ENCODE measurements at places on chromosomes 2 and 18. TPM values are rescaled to one million over a fixed set of nuclear protein-coding genes. Genes with fewer than 3 reads are reported as not detected.

DNA sequence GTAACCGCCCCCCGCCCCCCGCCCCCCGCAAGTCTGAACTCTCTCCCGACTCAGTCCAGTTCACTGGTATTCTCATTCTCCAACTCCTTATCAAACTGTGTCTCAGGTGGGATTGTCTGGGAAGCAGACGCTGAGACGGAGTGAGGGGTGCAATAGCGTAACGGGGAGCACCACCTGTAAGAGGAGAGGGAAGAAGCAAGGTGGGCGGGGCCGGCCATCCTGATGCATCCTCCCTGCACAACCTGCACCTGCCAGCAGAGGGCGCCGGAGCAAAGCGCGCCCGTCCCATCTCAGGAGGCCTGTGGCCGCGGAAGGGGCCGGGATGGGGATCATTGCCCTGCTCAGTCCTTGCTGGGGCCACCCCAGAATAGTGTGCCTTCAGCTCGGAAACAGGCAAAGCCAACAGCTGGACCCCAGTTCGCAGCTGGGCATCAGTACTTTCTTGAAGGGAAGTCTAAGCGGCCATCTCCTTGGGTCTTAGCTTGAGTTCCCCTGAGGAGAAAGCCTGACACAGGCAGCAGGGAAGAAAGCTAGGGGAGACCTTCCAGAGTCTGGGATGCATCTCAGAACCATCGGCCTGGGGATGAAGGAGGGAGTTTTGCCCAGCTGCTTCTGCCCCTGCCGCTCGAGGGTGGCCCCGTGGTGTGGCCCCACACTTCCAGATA lies 208.0 kb downstream of the TFCP2L1 start:
- H3K36me3 ChIP-seq: no peaks in the 10 kb centered on the region
- peak; percentile 91 for DNase-seq
- H3K4me1 ChIP-seq: no peaks in the 10 kb centered on the region
- no peak overlapping the region for H3K4me3 ChIP-seq
- H3K27me3 ChIP-seq: peaks cover 74% of the 10 kb centered on the region

The GNAL gene
- 1.6 TPM for total RNA-seq

DNA sequence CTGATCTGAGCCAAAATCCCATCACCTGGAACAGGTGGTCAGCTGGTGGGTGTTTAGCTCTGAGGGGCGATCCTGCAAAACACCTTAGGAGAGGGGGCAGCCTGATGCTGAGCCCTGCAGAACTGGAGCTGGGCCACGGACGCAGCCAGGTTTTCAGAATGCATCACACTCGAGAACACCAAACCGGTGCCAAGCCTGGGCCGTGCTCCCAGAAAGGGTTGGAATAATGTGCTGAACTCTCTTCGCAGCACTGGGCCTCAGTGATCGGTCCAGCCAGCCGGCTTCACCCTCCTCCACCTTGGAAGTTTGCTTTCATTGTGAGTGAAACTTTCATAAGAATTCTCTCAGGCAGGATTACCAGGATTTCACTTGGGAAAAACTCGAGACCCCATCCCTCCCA lies 56.5 kb upstream of the TTC39C start:
- H3K27ac ChIP-seq: no peak overlapping the region
- no peaks in the 10 kb centered on the region for H3K27me3 ChIP-seq
- H3K4me1 ChIP-seq: no peaks in the 10 kb centered on the region
- no peak for DNase-seq
- no peaks in the 10 kb centered on the region for H3K36me3 ChIP-seq

DNA sequence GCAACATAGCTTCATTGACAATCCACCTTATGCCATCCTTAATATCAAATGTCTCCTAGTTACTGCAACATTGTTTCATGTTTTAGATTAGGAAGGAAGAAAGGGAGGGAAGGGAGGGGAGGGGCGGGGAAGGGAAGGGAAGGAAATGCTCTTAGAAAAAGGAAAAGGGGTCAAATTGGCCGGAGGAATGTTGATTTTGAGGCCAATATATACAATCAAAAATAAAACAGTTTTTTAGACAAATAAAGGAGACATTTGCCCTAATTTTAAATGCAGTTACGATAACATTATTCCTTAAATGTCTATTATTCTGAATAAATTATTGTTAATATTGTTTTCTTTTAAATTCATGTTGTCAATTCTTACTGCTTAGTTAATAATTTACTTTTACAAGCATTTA lies 33.5 kb upstream of the CALCRL start:
- no peak for DNase-seq
- H3K27ac ChIP-seq: no peak overlapping the region
- H3K27me3 ChIP-seq: no peaks in the 10 kb centered on the region
- H3K4me3 ChIP-seq: no peak overlapping the region
- H3K36me3 ChIP-seq: no peaks in the 10 kb centered on the region

GRCh38 chr2:152335726-152336118 lies 748 bp downstream of the FMNL2 start:
- no peaks in the 10 kb centered on the region for H3K4me1 ChIP-seq
- no peaks in the 10 kb centered on the region for H3K36me3 ChIP-seq
- peaks cover 10% of the 10 kb centered on the region for H3K27me3 ChIP-seq
- peak overlapping the region; percentile 83 for H3K4me3 ChIP-seq
- H3K27ac ChIP-seq: peak overlapping the region; percentile 74

The OTX1 gene
- total RNA-seq: 0.23 TPM

DNA sequence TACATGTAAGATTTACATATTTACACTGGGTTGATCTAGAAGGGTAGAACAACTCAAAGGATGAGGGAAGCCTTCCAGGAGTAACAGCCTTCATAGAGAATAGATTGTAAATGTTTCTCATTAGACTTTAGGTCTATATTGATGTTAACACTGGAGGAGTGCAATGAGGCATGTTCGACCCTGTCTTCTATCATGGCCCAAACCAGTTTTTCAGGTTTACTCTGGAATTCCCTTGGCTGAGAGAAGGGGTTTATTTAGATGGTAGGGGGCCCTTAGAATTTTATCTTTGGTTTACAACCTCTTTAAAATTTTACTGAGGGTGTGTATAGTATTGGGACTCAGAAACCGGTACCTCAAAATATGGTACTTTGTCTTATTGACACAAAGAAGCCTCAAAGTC lies 634.9 kb upstream of the PIK3C3 start:
- no peaks in the 10 kb centered on the region for H3K4me1 ChIP-seq
- H3K4me3 ChIP-seq: no peak overlapping the region
- no peak for DNase-seq

The VWC2L gene
- total RNA-seq: not detected

The CTNNA2 gene
- total RNA-seq: not detected

The LGALSL gene
- 13.5 TPM for total RNA-seq

- peaks cover 26% of the 10 kb centered on the region for H3K4me1 ChIP-seq
- H3K27ac ChIP-seq: no peak overlapping the region
- no peaks in the 10 kb centered on the region for H3K27me3 ChIP-seq
- DNase-seq: no peak
- no peak overlapping the region for H3K4me3 ChIP-seq
Observed at GRCh38 chr2:64720535-64721319, 67.0 kb upstream of the SERTAD2 start.

GRCh38 chr18:34990597-34990996 lies 50.6 kb upstream of the MAPRE2 start:
- no peak overlapping the region for H3K4me3 ChIP-seq
- no peaks in the 10 kb centered on the region for H3K4me1 ChIP-seq
- no peaks in the 10 kb centered on the region for H3K27me3 ChIP-seq
- H3K36me3 ChIP-seq: no peaks in the 10 kb centered on the region
- DNase-seq: no peak
- no peak overlapping the region for H3K27ac ChIP-seq

The TUBA3E gene
- not detected for total RNA-seq

DNA sequence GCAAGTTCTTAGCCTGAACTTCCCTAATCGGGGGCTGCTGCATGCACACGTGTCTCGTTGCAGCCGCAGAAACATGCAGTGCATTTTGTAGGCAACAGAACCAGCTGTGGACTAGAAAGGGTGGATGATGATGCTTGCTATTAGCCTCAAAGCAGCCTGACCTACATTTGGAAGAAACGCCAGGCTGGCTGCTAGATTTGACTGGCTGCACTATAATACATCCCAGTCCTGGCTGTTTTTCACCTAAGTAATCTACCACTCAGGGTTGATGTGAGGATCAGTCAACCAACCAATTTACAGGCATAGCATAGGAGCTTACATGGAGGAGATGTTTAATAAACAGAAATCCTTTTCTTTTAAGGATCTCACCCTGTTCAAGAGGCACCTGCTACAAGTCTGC lies 56.4 kb upstream of the SPP2 start:
- DNase-seq: no peak
- no peaks in the 10 kb centered on the region for H3K27me3 ChIP-seq
- H3K4me3 ChIP-seq: no peak overlapping the region
- H3K36me3 ChIP-seq: no peaks in the 10 kb centered on the region
- no peak overlapping the region for H3K27ac ChIP-seq

The RNF125 gene
- total RNA-seq: 10.8 TPM

GRCh38 chr2:58435246-58435645 lies 194.1 kb upstream of the FANCL start:
- H3K4me1 ChIP-seq: no peaks in the 10 kb centered on the region
- DNase-seq: no peak
- no peaks in the 10 kb centered on the region for H3K27me3 ChIP-seq
- no peaks in the 10 kb centered on the region for H3K36me3 ChIP-seq
- H3K4me3 ChIP-seq: no peak overlapping the region
- H3K27ac ChIP-seq: no peak overlapping the region

- no peak overlapping the region for H3K4me3 ChIP-seq
- peaks cover 25% of the 10 kb centered on the region for H3K36me3 ChIP-seq
- DNase-seq: no peak
- H3K27me3 ChIP-seq: no peaks in the 10 kb centered on the region
- no peak overlapping the region for H3K27ac ChIP-seq
Observed at GRCh38 chr18:76445275-76445674, 49.8 kb downstream of the ZNF516 start.

DNA sequence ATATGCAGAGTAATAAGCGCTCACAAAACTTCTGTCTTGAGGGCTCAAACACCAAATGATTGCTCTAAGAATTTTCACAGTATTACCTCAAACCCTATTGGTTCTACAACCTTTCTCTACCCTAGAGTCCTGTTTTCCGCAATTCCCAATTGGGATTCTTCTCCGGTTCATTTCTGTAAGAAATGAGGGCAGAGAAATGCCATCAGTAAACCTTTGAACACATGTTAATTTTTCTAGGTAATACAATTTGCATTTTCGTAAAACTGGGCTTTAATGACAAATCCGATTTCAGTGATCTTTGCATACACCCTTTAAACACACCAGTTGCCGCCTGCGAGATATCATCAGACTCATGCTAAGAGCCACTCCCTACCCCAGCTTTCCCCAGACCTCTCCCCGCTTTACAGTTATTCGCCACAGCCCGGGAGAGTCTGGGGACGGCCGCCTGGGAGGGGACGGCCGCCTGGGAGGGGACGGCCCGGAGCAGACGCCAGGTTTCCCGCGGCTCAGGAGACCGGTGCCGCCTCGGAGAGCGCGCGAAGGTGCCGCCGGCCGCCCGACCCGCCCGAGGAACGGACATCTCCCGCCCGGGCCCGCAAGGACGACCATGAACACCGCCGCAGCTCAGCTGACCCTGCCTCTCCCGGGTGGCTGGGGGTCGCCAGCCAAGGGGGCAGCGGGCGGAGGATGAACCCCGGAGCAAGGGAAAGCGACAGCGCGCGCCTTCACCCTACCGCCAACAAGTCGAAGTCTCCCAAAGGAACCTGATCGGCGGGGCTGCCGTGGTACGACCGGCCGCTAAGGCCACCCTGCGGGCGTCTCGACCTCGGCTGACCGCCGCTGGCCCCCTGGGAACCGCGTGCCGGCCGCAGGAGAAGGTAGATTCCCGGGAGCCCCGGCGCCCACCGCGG lies 463 bp downstream of the SMC6 start:
- peak overlapping the region; percentile 89 for H3K4me3 ChIP-seq
- H3K27me3 ChIP-seq: no peaks in the 10 kb centered on the region
- H3K36me3 ChIP-seq: no peaks in the 10 kb centered on the region
- DNase-seq: no peak
- peak overlapping the region; percentile 98 for H3K27ac ChIP-seq

The CAB39 gene
- total RNA-seq: 120 TPM

GRCh38 chr2:135317375-135317774 lies 213.6 kb downstream of the ZRANB3 start:
- no peaks in the 10 kb centered on the region for H3K36me3 ChIP-seq
- no peak overlapping the region for H3K4me3 ChIP-seq

The XDH gene
- total RNA-seq: not detected

- H3K27me3 ChIP-seq: no peaks in the 10 kb centered on the region
- H3K36me3 ChIP-seq: no peaks in the 10 kb centered on the region
- no peak overlapping the region for H3K27ac ChIP-seq
- H3K4me3 ChIP-seq: no peak overlapping the region
- no peak for DNase-seq
- no peaks in the 10 kb centered on the region for H3K4me1 ChIP-seq
Observed at GRCh38 chr2:197378494-197379307, 56.1 kb downstream of the SF3B1 start.

The CAD gene
- 30.9 TPM for total RNA-seq

- no peaks in the 10 kb centered on the region for H3K4me1 ChIP-seq
- no peak for DNase-seq
- no peak overlapping the region for H3K4me3 ChIP-seq
- no peaks in the 10 kb centered on the region for H3K36me3 ChIP-seq
Observed at GRCh38 chr2:229133155-229133772, 137.8 kb downstream of the PID1 start.

GRCh38 chr2:212141499-212141898 lies 397.1 kb downstream of the ERBB4 start:
- no peak overlapping the region for H3K4me3 ChIP-seq
- no peak overlapping the region for H3K27ac ChIP-seq
- no peaks in the 10 kb centered on the region for H3K4me1 ChIP-seq
- H3K27me3 ChIP-seq: no peaks in the 10 kb centered on the region

The LNPK gene
- 15.1 TPM for total RNA-seq

GRCh38 chr2:203484266-203485112 lies 50.6 kb downstream of the RAPH1 start:
- no peaks in the 10 kb centered on the region for H3K27me3 ChIP-seq
- no peak for DNase-seq
- peaks cover 15% of the 10 kb centered on the region for H3K4me1 ChIP-seq
- no peak overlapping the region for H3K27ac ChIP-seq

The NYAP2 gene
- 0.17 TPM for total RNA-seq

The GPATCH11 gene
- 10.6 TPM for total RNA-seq

DNA sequence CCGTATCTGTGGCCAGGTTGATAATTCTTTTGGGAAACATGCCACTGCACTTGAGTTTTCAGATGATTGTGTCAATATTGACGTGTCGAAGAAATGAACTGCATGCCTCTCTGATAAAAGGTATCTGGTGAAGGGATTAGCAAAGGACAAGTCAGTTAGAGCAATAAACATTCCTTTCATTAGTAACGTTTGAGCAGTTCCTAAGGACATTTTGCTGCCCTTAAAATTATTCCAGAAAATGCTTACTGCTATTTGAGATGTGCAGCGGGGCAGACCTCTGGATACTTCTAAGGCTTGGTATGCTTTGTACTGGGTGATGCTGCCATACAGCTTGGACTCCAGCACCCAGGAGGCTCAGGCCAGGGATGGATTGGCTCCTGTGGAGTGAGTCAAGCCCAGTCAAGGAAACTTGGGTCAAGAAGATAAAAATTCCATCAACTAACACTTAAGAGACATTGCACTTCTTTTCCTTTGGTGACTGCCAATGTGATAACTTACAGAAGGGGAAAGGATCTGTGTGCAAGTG lies 166.7 kb downstream of the FHOD3 start:
- no peaks in the 10 kb centered on the region for H3K36me3 ChIP-seq

Data from spleen (tissue), 13 donors.